Thymus (tissue), 14 donors: ENCODE measurements at places on chromosomes 3 and 15. TPM values are rescaled to one million over a fixed set of nuclear protein-coding genes. Genes with fewer than 3 reads are reported as not detected.

Gene OGG1
- polyA plus RNA-seq = 16.6 TPM

Gene ARPIN
- 7.8 TPM for polyA plus RNA-seq

Gene DET1
- polyA plus RNA-seq = 5.0 TPM

Gene NR2F2
- 11.9 TPM for polyA plus RNA-seq

Gene TRAT1
- 43.6 TPM for polyA plus RNA-seq

Gene GRM7
- 0.14 TPM for polyA plus RNA-seq

Gene MAP4
- polyA plus RNA-seq = 49.8 TPM

Gene CCDC39
- 0.02 TPM for polyA plus RNA-seq

Gene ABI3BP
- polyA plus RNA-seq = 5.7 TPM

Gene ZNF501
- polyA plus RNA-seq = 3.1 TPM

Gene GOLGA8F
- polyA plus RNA-seq = 0.07 TPM

Gene PTX3
- 12.2 TPM for polyA plus RNA-seq

Gene SLC15A2
- 3.2 TPM for polyA plus RNA-seq

Gene GPR62
- polyA plus RNA-seq = 0.02 TPM

Gene MEGF11
- 0.66 TPM for polyA plus RNA-seq

Gene PRICKLE2
- polyA plus RNA-seq = 1.2 TPM

Gene MITF
- polyA plus RNA-seq = 3.2 TPM

Gene SLC12A8
- 0.80 TPM for polyA plus RNA-seq

Gene IL17RD
- polyA plus RNA-seq = 0.37 TPM

Gene CHRM5
- 0.16 TPM for polyA plus RNA-seq

Gene HDC
- polyA plus RNA-seq = 2.1 TPM

Gene CELSR3
- polyA plus RNA-seq = 1.4 TPM

Gene TLR9
- polyA plus RNA-seq = 0.59 TPM

Gene CPNE4
- 0.89 TPM for polyA plus RNA-seq

Gene CYP1A2
- polyA plus RNA-seq = 0.05 TPM

Gene FAM107A
- polyA plus RNA-seq = 63.9 TPM

Gene SV2B
- polyA plus RNA-seq = 1.7 TPM

Gene AADACL2
- 3.4 TPM for polyA plus RNA-seq

Gene BFSP2
- polyA plus RNA-seq = 3.8 TPM

Gene P2RY13
- polyA plus RNA-seq = 2.2 TPM
